ENCODE measurements at places on chromosomes 11 and 22.

- DNase-seq: no peak
Measured at GRCh38 chr11:96332126-96332771, 10.7 kb downstream of the MAML2 start.

- DNase-seq: no peak
Measured at GRCh38 chr11:73147771-73148681, 5.9 kb upstream of the FCHSD2 start.

- no peak for DNase-seq
Measured at GRCh38 chr11:22044126-22044525, 148.8 kb upstream of the ANO5 start.

GRCh38 chr11:128291835-128292234 is 295.5 kb downstream of the ETS1 start:
- DNase-seq: peak; percentile 37

GRCh38 chr11:120024046-120024445 is 113.9 kb downstream of the TRIM29 start:
- DNase-seq: no peak

- DNase-seq: no peak
Measured at GRCh38 chr11:94186342-94187203, 57.9 kb downstream of the PANX1 start.

DNA sequence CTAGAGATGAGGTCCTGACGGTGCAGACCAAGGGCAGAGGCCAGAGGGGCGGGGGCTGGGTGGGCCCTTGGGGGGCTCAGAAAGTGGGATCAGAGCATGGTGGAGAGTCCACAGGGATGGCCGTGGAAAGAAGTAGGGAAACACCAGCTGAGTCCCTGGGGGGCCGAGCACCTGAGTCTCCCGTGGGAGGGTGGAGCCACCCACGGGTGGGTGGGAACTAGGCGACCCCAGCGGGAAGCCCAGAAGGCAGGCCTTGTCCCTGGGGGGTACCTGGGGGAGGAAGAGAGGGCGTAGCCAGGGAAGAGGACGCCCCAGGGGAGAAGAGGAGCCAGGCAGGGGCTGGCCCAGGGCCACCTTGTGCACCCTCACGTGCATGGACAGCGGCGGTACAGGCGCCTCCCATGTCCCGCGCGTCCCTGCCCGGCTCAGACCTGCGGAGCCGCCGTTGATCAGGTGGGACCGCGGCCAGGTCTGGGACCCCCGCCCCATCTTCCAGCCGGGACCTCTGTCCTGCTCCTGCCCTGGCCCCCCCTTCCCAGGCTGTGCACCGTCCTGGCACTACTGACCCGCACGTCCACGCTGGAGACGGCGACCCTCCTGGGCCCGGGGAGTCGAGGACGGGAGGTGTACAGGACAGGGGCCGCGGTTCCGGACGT is 10.2 kb downstream of the CRELD2 start:
- DNase-seq: no peak

DNA sequence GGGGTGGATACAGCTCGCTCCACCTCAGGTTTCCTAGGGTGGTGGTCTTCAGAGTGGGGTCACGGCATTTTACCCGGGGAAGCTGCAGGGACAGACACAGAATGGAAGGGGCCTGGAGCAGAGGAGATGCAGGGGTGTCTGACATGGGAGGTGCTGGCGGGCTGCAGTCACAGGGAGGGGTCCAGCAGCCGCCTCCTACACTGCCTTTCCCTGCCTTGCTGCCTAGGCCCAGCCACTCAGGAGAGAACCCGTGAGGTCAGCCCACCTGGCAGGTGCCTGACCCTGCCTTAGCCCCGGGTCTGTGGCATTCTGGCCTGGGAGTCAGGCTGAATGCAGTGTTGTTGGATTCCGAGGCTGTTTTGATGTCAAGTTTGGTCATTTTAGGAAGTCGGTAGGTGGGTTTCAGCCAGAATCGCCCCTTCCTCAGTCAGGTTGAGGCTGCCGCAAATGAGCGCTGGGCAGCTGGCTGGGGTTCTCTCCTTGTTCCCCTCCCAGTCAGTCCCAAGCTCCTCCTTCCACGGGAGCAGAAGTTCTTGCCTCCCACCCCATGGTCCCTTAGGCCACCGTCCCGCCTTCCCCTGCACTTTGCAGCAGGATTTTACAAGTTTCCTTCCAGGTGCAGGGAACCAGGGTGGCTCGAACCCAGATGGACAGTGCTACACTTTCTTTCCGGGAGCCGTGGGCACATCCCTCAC is 294.5 kb downstream of the TBC1D22A start:
- no peak for DNase-seq

DNA sequence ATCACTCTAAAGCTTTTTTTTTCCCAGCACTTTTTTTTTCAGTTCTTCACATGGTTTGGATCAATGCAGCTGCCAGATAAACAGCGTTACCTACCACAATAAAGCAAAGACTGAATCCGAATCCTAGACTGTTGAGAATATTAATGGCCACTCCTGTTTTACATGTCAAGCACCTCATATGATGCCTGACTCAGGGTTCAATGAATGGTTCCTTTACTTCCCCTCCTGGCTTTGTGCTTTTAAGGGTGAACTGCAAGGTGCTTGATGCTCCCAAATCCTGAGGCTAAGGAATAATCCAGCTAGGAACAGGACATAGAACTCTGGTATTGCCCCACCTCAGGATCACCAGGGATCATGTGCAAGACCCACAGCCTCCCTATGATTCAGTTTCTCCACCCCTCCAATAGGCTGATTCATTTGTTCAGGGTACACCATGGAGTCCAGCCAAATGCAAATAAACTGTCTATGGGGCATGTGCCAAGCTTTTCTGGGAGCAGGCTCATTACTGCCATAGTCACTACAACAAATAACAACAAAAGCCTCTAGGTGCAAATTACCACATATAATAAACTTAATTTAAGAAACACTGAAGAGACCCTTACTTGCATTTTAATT is 104.3 kb downstream of the GAB2 start:
- DNase-seq: no peak

DNA sequence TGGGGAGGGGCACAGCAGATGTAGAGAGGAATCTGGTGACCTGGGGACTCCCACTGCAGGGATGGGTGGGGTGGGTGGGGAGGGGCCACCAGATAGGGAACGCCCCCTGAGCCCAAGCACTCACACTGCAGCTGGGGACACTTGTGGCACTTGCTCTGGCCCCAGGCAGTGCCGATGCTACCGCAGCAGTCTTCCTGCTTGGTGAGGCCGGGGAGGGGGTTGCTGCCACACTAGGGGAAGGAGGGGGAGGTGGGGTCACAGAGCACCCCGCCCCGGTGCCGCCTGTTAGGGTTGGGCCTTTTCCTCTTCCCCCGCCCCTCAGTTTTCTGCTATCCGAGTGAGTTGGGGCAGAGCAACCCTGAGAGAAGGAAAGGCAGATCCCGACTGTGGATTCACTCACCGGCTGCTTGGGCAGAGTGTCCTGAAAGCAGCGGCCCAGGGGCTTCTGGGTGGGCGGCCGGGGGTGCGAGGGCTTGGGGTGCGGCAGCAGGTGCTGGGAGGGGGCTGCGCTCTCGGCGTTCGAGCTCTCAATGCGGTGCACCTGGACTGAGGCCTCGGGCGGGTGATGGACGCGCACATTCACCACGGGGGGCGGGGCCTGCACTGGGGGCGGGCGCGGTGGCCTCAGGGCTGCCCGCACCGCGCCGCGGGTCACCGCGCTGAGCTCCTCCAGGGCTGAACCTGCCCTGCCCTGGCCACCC is 4.7 kb downstream of the LTBP3 start:
- no peak for DNase-seq

DNA sequence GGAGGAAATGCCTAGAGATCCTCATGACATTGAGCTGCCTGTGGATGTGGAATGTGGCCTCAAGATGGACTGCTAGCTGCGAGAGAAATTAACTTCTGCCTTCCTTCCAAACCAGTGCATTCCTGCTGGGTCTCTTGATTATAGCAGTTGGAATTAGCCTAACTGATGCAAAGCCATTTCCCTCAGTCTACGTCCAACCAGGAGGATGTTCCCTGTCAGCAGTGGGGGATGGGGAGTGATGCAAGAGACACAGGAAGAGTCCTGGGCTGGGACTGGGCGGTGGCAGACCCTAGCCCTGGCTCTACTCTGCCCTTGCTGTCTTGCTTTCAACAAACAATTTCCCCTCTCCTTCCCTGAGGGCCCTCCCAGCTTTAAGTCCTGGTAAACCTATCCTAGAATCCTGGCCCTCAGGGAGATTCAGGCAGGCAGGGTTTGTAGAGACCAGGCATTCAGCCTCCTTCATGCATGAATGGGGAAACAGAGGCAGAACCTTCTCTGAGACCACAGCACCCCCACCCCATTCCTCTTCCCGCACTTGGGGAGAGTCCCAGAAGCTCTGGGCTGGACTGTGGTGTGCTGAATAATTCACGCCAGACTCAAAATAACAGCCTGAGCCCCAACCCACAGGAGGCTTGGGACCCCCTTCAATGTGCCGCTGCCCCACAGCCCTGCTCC is 17.0 kb downstream of the C11orf96 start:
- DNase-seq: no peak

DNA sequence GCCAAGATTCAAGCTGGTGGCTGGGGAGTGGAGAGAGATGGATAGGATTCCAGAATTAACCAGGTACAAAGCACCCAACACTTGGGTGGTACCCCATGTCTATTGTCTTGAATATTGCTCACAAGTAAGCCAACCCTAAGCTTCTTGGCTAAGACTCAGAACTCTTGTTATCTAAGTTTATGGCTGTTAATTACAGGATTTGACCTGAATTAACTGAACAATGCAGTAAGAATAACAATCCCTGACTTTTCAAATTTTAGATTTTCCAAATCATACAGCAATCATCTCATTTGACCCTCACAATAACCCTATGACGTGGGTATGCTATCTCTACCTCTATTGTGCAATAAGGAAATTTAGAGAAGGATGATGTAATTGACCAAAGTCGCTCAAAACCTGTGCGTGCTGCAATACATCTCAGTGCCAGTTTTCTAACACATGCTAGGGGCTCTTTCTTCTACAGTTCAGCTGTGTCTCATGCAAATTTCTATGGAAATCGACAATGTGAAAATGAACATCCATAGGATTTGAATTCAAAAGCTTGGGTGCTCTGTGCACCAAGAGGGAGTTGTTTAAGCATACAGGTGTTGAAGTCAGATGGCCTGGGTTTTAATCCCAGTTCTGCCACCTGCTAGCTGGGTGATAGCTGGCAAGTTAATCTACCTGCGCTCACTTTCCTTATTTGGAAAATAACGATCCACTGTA is 40.1 kb upstream of the APLNR start:
- no peak for DNase-seq

DNA sequence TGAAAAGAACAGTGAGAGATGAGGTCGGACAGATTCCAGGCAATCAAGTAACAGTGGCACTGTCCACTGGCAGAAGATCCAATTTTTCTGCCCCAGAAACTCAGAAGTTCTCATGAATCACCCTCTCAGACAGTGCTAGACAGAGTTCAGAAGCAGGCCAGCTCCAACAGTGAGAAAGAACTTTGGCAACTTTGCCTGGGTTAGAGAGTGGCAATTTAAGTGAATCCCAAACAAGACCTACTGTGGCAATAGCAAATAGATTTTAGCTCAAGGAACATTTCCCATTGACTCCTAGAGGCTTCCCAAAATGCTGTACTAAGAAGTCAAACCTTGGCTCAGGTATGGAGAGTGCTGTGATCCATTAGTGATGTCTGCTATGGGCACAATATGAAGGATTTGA is 12.3 kb downstream of the CD44 start:
- no peak for DNase-seq

- no peak for DNase-seq
Measured at GRCh38 chr11:329886-330253, 9.2 kb upstream of the IFITM3 start.

DNA sequence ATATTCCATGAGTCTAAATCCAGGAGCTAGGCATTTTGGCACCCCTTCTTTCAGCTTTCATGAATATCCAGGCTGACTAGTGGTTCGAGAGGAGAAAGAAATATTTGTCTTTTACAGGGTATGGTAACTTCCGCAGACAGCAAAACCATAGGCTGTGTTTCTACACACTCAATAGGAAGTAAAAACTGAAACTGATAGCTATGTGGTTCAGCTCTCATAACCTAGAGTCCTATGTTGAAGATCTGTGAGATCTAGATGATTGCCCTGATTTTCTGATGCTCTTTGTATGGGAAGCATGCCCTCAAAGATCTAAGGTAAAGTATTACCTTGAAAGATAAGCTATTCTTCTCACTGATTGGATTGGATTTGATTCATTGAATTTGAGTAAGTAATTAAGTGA is 118.3 kb downstream of the CD44 start:
- DNase-seq: no peak

- no peak for DNase-seq
Measured at GRCh38 chr22:26550498-26551033, 38.3 kb upstream of the TFIP11 start.

- no peak for DNase-seq
Measured at GRCh38 chr11:69868006-69868810, 49.0 kb upstream of the FGF3 start.

DNA sequence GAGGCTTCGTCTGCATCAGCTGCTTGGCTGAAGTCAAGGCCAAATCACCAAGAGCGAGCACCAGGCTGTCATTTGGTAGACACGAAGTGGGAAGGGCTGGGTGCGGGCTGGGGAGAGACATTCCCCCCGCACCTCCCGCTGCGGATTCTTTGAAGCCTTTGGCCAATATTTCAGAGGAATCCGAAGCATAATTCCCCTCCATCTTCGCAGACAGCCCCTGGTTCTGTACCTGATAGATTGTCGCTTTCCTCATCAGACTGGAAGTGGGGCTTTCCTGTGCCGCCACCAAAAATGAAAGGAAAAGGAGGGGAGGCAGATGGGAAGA is 15.3 kb downstream of the BLID start:
- no peak for DNase-seq

DNA sequence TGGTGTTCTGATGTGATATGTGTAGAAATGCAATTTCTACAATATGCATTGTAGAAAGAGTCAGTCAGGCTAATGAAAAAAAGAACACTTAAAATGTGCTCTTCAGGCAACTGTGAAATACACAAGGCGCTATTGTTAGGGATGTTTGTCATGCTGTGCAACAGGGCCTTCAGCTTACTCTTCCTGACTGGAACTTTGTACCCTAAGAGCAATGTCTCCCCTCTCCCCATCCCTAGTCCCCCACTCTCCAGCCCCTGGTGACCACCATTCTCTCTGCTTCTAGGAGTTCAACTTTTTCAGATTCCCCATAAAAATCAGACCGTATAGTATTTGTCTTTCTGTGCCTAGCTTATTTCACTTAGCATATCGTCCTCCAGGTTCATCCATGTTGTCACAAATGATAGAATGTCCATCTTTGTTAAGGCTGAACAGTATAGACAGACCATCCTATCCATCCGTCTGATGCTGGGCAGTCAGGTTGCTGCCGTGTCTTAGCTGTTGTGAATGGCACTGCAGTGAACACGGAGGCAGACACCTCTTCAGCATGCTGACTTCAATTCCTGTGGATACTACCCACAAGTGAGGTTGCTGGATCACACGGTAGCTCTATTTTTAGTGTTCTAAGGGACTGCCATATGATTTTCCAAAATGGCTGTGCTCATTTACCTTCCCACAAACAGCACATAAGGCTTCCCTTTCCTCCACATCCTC is 10.7 kb downstream of the NDUFV1 start:
- no peak for DNase-seq

DNA sequence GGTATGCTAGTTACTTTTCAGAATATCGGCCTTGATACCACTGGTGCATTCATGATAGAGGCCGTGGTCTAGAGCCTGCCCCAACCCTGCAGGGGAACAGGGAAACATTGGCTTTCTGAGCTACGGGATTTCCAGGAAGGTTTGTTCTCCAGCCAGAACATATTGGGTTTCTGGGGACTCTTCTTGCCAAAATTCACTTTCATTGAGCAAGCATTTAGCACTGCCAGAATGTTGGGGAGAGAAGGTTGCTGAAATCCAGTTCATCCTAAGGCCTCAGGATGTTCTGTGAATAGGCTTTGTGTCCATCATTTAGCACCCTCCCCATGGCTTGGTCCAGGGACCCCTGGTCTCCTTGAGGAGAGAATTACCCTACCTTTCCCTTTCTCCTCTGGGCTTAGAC is 36.7 kb downstream of the DRG1 start:
- DNase-seq: no peak

- DNase-seq: no peak
Measured at GRCh38 chr11:120385655-120386054, 49.4 kb downstream of the ARHGEF12 start.

Data from activated CD4-positive, CD25-positive, alpha-beta regulatory T cell (primary cell).